ENCODE measurements at places on chromosomes 5 and 9.

- DNase-seq: no peak
Observed at GRCh38 chr5:176687881-176688280, 40.6 kb downstream of the TSPAN17 start.

DNA sequence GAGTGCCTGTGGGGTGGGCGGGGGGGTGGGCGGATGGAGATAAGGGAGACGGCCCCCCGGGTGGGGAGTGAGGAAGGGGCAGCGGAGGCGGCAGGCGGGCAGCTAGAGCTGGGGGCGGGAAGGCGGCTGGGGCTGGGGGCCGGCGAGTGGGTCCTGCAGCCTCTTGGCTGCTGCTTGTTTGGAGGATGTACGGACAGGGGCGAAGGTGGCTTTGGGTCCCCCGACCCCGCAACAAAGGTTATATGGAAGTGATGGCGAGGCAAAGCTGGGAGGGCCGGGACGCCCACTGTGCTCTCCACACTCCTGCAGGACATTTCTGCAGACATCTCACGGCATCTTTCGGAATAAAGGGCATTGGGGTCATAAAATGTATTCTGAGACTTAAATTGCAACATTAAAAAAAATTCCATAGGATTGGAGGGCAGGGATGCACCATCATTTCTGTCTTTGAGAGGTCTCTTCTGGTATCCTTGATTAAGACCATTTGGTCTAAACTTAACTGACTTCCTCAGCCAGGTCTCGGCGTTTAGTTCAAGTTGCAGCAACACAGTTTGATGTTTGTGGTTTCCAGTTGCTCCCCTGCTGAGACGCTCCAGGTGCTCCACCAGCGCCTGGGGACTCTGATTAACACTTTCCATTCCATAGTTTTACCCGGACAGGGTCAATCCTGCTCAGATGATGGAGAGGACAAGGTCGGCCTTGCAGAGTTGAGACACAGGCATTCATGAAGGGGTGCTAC is 101.6 kb upstream of the SSBP2 start:
- DNase-seq: no peak

- DNase-seq: no peak
Observed at GRCh38 chr9:125851979-125852378, 104.8 kb downstream of the PBX3 start.

- DNase-seq: no peak
Observed at GRCh38 chr5:157273131-157273556, 7.2 kb downstream of the CYFIP2 start.

DNA sequence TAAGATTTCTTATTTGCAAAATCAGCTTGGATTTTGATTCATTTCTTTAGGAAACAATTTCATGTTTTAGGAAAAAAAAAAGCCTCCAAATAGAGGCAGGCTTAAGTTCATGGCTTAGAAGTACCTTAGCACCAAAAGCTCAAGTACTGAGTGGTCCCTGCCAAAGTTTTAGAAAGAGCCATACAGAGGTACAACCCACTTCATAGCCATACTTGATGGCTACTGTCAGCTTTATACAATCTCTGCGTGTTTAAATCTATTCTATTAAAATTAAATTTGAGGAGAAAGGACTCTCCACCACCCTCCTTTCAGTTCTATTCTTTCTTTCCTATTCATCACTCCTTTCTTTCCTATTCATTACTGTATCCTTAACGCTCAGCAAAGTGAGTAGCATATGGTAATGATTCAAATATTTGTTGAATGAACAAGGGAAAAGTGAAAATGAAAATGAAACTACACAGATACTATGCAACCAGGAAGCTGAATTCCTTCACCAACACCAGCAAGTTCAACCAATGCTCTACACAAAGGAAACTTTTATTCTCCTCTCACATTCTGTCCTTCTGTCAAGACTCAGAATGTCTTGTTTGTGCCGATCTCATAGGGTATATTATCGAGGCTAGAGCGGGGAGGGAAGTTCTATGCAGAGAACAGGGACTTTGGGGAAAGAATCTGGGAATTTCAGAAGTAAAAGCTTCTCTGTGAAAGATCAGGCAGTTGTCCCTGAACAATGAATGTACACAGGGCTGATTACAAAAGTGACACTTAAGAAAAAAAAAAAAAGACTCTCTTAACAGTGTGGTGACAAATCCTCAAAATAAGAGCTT is 138.6 kb upstream of the SPEF2 start:
- no peak for DNase-seq

Measured in activated T-cell treated with anti-CD3 and anti-CD28 coated beads, Interleukin-2, amount 50 U/mL, for 4 hours (primary cell).